ENCODE measurements at places on chromosomes 4 and X.

GRCh38 chr4:148573296-148573695 lies 131.1 kb upstream of the NR3C2 start:
- DNase-seq = no peak

GRCh38 chr4:77818602-77819403 lies at the start of gene CNOT6L:
CNOT6L (minus strand) TSS chr4:77819368; CDS start chr4:77819308, 60 bp downstream.
- peak; percentile 71 for DNase-seq

DNA sequence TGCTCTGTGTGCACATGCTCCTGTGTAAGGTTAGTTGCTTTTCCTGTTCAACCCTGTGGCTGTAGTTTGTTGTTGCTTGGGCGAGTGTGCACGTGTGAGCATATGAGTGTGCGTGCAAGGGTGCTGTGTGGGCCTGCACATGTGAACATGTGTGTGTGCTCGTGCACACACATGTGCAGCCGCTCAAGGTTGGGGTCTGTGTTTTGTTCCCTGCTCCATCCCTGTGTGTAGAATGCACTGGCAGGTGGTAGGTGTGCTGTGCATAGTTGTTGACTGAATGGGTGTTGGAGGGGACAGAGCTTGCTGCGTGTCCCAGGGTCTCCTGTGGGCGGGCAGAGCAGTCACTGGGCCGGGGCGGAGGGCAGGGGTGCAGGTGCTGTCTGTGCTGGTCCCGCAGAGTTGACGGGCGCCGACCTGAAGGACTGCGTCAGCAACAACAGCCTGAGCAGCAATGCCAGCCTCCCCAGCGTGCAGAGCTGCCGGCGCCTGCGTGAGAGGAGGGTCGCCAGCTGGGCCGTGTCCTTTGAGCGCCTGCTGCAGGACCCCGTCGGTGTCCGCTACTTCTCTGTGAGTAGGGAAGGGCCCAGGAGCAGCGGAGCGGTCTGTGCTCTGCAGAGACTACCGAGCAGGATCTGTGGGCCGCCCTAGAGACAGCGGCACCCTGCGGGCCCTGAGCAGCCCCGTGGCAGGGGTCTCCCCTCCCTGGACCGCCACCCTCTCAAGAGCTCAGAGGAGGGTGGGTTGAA lies 27.9 kb upstream of the HGFAC start:
- DNase-seq = no peak

GRCh38 chrX:92232182-92232581 lies 453.0 kb downstream of the PCDH11X start:
- DNase-seq = no peak

- no peak for DNase-seq
Measured at GRCh38 chr4:70399319-70399718, 1.6 kb downstream of the OPRPN start.

DNA sequence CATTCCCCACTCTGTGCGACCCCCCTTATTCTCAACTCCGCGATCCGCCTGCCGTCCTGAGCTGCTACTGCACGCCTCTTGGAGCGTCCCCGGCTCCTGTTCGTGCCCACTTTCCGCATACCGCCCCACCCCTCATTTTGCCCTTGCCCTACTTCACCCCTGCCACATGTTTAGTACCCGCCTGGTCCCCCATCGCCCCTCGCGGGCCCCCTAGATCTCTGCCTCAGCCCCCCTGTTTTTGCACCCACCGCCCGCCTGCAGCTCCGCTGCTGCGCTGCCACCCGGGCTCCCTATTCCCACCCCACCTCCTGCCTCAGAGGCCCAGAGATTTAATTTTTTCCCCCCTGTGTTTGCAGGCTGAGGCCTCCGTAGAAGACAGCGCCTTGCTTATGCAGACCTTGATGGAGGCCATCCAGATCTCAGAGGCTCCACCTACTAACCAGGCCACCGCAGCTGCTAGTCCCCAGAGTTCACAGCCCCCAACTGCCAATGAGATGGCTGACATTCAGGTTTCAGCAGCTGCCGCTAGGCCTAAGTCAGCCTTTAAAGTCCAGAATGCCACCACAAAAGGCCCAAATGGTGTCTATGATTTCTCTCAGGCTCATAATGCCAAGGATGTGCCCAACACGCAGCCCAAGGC lies 1.4 kb downstream of the MAGED1 start:
- no peak for DNase-seq

GRCh38 chr4:175562542-175562941 lies 249.5 kb downstream of the GPM6A start:
- no peak for DNase-seq

DNA sequence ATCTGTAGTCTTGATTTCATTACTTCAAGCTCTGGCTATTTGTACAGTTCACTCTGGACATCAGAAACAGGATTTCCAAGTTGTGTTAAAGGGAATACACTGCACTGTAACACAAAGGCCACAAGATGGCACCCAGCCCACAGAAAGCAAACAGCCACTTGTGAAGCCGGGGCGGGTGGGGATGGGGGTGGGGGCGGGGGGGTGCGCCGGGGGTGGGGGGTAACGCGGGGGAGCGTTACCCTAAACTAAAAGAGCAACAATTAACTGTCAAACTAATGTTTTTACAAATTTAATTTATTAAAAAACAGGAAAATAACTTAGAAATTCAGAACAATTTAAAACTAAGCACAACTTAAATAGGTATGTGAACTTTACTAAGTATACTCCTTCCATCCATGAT lies 27.3 kb downstream of the PRDX4 start:
- peak; percentile 33 for DNase-seq

GRCh38 chrX:7941390-7942042 lies 14.3 kb upstream of the PNPLA4 start:
- no peak for DNase-seq

- DNase-seq = no peak
Measured at GRCh38 chrX:22338740-22339139, 66.0 kb downstream of the CBLL2 start.

DNA sequence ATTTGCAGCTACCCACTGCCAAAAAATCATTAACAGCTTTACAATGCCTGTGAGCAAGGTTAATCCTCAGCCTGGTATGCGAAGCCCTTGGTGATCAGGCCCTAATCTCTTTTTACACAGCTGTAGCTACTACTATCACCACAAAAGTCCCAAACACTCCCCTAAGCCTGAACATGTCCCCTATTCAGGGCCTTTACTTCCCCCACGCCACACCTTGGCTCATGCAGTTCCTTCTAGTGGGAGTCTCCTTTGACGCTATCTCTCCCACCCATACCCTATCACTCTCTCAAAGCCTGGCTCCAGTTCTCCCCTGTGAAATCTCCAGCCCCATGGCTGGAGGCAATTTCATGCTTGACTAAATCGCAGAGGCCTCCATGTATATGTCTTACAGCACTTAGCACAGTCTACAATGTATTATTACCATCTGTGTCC lies 90.6 kb upstream of the CBR4 start:
- no peak for DNase-seq

DNA sequence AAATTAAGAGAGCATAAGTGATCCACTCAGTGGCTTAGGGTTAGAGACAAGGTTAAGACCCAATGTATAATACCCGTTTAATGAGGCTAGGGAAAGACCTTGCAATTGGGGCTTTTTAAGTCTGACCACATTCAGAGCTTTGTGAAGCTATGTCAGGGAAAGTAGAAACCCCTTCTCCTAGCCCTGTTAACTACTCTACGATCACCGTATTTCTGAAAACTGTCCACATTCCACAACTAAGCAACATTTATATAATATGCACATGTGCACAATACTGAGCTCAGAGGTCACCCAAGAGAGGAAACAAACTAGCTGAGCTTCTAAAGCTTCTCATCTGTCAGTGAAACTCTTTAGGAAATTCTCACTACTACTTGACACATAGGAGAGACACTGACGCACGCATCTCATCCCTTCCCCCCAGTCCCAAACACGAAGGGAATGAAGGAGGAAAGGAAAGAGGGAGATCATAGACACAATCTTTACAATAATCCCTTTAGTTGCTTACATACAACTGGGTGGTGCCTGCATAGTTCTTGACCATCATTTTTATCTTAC lies 56.2 kb downstream of the METTL14 start:
- DNase-seq = no peak

DNA sequence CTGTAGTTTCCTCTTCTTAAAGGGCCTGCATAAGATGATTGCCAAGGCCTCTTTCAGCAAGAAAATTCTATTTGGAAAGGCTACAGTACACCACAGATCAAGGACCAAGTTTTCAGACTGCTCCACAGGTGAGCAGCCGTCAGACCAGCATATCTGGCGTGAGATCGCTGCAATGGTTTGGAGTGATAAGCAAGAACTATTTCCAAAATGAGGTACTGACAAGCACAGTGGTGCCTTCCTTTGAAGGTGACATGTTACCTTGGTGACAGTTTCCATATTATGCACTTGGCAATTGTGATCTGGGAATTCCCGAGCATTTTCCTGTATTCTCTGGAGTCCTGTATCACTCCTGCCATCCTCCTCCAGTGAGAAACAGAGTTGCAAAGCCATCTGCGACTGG lies 7.3 kb upstream of the TMEM150C start:
- DNase-seq = no peak

DNA sequence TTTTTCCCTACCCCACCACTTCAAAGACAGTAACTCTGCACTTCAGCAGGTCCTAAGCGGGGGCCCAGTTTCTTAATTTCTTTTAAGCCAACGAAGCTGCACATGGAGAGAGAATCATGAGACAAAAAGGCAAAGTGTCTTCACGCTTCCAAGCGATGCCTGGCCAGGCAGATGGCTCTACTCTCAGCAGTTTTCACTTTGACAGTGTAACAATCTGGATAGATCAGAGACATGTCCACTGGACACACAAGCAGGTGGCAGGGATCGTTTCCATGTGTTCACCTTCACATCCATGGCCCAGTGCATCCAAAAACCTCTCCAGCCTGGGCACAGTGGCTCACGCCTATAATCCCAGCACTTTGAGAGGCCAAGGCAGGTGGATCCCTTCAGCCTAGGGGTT lies 27.8 kb downstream of the PPP2R2C start:
- DNase-seq = no peak

GRCh38 chrX:105758754-105759153 lies 63.6 kb upstream of the NRK start:
- DNase-seq = no peak

GRCh38 chrX:121755541-121755940 lies 708.1 kb downstream of the GLUD2 start:
- no peak for DNase-seq

DNA sequence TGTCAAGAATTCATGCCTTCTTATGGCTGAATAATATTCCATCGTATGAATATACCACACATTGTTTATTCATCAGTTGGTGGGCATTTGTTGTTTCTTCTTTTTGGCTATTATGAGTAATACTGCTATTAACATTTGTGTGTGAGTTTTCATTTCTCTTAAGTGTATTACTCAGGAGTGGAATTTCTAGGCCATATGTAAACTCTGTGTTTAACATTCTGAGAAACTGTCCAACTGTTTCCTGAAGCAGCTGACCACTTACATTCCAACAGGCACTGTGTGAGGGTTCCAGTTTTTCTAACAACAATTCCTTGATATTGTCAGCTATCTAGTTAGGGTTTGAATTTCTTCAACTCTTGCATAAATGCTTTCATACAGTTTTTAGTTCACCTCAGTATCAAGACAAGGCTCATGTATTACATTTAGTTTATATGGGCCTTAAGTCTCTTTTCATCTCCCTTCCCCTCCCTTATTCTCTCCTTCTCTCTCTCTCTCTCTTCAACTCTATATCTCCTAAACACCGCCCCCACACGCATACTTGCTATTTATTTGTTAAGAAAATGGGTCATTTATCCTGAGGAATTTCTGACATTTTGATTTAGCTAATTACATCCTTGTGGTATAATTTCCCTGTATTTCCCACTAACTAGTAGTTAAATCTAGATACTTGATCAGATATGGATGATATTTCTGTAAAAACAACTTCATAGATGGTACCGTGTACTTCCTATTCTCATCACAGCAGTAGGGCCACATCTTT lies 77.4 kb downstream of the WDR19 start:
- no peak for DNase-seq

DNA sequence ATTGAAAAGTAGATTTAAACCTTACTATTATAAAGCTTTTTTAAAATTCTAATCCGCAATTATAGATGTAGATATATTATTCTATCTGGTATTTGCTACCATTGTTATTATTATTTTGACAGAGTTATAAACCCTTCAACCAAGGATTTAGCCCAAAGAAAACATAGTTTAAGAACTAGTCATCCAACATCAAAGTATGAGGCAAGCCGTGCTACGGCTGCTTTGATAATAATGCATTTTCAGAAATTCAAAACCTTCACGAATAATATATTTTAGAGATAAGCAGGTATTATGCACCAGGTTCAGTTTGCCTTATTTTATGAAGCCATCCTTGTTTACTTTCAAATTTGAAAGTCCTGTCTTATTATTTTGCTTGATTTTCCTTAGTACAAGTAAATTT lies 1501.7 kb downstream of the RAPGEF2 start:
- DNase-seq = no peak

DNA sequence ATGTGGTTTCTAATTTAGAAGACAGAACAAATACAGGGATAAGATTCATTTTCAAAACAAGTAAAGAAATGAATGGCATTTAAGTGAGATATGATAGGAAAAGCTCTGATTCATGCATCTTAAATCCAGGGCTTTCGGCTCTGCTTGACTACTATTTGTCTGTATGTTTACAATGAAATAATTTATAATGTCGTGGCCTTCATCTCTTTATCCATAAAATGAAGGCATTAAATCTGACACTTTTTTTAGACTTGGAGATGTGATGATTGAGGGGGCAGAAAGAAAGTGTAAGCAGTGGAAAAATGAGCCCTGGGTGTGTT lies 115.7 kb upstream of the KIT start:
- no peak for DNase-seq

GRCh38 chrX:148457279-148457678 lies 43.1 kb upstream of the AFF2 start:
- no peak for DNase-seq

DNA sequence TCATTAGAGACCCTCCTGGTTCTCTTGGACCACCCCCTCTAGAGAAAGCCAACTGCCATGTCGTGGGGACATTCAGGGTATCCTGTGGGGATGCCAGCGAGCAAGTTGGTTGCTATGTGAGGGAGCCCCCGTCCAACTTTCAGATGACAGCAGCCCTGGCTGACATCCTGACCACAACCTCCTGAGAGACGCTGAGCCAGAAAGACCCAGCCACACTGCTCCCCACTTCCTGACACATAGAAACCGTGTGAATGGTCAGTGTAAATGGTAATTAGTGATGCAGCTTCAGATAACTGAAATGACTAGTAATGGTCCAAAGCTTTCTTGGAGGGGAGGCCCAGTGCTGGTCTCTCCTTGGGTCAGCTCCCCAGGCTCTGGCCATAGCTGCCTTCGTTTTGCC lies 10.8 kb downstream of the CLCN4 start:
- DNase-seq = no peak

- DNase-seq = no peak
Measured at GRCh38 chr4:105458001-105458400, 15.9 kb downstream of the PPA2 start.

DNA sequence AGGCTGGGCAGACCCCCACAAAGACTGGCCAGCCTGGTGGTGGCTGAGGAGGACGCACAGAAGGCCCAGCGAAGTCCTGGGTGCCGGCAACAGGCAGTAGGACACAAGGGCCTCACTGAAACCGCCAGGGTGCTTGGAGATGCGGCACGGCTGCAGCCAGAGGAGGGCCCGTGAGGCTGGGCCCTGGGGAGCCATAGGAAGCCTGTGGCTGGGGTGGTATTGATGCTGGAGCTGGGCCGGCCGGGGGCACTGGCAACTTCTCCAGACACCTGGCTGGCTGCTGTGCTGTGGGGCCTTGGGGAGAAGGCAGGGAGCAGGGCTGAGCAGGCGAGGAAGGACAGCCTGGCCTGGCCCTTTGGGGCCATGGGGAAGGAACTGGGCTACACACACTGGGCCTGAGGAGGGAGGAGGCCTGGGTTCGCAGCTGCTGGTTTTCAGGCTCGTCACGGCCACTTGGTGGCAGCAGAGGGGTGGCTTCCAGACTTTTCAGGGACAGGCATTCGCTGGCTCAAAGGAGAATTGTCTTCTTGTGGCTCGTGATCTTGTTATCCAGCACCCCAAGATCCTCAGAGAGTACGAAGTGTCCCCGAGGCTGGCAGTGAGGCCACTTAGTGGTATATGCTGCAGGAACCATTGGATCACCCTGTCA lies 37.2 kb downstream of the ATP2B3 start:
- peak; percentile 68 for DNase-seq

All from activated CD4-positive, alpha-beta T cell treated with anti-CD3 and anti-CD28 coated beads, Interleukin-2, amount 50 U/mL, for 48 hours (primary cell).